Activated T-cell treated with anti-CD3 and anti-CD28 coated beads, Interleukin-2, amount 50 U/mL, for 24 hours (primary cell): ENCODE measurements at places on chromosomes 4 and X.

- no peak for DNase-seq
Measured at GRCh38 chr4:169770416-169770815, 12.7 kb upstream of the HPF1 start.

- no peak for DNase-seq
Measured at GRCh38 chrX:154598656-154599055, 13.7 kb downstream of the CTAG1A start.

GRCh38 chr4:55979562-55979961 lies 30.8 kb downstream of the CEP135 start:
- no peak for DNase-seq

DNA sequence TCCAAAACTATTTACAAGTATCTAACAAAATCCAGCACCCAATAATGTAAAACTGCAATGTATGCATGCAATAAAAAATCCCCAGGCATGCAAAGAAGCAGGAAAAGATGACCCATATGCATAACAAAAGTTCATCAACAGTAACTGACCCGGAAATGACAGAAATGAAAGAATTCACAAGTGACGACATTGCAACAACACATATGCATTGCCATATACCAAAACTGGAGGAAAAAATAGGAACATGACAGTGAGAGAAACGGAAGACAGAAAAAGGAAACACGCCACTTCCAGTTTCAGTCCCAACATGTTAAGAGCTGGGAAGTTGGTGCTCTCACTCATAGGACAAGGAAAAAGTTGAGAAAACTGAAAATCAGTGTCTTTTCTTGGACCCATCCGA lies 154.6 kb downstream of the EVC2 start:
- DNase-seq = no peak

DNA sequence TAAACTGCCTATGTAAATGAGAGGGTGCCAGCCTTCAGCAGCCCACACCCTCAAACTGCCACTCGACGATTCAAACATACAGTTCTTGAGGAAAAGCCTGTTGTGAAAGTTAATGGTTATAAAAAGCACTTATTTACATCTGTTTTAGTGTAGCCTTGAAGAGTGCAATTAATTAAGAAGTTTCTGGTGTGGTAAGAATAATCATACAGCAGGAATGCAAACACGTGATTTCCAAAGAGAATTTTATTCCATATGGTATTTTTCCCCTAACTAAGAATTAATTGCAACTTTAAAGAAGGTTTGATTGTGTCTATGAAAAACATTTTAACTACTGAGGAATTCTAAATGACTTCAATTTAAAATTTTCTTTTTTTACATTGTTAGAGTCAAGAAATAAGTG lies 176.3 kb upstream of the PITX2 start:
- DNase-seq = no peak

DNA sequence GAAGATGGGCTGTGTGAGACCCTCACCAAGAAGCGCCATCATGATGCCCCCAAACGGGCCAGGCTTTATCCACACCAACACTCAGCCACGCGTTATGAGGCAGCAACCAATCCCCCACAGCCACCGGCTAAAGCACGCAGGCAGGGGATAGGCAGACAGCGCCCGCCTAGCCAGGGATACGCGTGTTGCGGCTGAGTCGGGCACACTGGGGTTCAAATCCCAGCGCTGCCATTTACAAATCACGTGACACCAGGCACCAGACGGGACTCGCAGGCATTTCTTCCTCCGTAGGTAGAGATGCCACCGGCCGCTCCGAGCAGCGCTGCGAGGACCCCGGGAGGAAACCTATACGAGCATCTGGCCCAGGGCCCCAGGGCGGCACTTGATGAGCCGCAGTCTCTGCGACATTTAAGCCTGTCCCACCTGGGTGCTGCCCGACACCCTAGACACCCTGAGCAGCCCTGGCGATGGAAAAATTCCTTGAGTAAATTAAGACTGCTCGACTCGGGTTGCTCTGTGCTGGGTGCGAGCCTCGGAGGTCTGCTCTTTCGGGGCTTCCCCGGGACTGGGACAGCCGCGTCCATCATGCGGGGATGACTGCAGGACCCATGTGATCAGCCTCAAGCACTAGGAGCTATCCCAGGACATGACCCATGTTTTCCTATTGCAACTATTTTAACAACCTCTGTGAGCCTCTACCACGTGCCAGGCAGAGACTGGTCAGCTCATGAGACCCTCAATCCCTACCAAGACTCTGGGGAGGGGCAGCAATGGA lies 6.3 kb downstream of the ABLIM2 start:
- DNase-seq = no peak

DNA sequence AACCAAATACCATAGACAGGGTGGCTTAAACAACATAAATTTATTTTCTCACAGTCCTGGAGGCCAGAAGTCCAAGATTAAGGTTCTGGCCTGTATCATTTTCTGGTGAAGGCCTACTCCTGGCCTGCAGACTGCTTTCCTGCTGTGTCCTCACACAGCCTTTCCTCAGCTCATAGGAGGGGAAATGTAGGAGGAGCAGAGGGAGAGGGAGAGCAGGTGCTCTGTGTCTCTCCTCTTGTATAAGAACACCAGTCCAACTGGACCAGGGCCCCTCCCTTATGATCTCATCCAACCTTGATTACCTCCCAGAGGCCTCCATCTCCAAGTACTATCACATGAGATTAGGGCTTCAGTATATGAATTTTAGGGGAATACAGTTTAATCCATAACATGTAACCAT lies 34.3 kb downstream of the RAPGEF2 start:
- no peak for DNase-seq

GRCh38 chr4:143240939-143241679 lies 56.4 kb downstream of the USP38 start:
- no peak for DNase-seq

- no peak for DNase-seq
Measured at GRCh38 chr4:95360906-95361695, 187.7 kb downstream of the UNC5C start.

- no peak for DNase-seq
Measured at GRCh38 chr4:72494156-72494555, 74.9 kb downstream of the ADAMTS3 start.

DNA sequence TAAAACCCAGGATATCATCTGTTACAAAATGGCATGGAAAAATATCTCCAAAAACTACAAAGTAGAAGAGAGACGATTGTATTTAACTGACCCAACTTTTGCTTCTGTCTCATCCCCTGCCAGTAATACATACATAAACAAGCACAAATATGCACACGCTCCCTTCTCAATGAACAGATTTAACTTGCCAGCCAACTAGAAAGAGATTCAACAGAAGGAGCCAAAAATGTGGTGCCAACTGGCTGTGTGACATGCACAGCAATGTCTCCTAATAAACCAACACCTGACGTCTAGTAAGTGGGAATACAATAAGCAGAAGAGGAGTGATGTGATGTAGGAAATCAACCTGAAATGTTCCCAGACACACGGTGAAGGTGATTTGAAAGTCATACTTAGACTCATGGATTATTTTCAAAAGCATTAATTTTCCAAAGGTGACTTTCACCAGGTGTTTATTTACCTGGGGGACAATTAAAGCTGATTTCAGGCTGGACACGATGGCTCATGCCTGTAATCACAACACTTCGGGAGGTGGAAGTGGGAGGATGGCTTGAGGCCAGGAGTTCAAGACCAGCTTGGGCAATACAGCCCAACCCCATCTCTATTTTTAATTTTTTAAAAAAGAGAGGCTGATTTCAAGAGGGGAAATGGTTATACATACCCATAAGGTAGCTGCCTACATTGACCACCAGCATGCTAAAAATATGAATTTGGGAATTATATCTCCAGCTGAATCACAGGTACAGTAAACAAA lies 33.7 kb downstream of the SH3RF1 start:
- no peak for DNase-seq

- no peak for DNase-seq
Measured at GRCh38 chrX:151762802-151763201, 28.3 kb downstream of the CNGA2 start.

- no peak for DNase-seq
Measured at GRCh38 chr4:188190461-188190860, 51.2 kb downstream of the TRIML1 start.

DNA sequence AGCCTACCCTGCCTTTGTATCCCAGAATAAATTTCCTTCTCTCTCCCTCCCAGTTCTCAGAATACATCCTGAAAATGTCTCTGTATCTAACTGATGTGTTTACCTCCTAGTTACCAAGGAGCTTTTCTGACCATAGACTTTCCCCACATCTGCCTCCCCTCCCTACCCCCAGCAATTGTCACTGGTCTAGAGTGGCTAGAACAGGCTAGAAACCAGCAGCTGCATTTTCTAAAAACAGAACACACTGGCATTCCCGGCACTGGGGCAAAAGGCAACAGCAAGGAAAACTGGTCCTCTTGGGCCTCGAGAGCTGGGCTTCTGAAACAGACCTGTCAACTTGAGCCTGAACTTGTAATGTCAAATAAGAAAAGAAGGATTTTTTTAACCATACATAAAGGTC lies 16.4 kb downstream of the TASL start:
- DNase-seq = no peak

GRCh38 chrX:133598601-133599335 lies 183.5 kb upstream of the GPC4 start:
- DNase-seq = no peak
